ENCODE measurements at places on chromosomes 4 and X.

GRCh38 chr4:123390846-123391456 lies 5.6 kb upstream of the SPRY1 start:
- DNase-seq: no peak

DNA sequence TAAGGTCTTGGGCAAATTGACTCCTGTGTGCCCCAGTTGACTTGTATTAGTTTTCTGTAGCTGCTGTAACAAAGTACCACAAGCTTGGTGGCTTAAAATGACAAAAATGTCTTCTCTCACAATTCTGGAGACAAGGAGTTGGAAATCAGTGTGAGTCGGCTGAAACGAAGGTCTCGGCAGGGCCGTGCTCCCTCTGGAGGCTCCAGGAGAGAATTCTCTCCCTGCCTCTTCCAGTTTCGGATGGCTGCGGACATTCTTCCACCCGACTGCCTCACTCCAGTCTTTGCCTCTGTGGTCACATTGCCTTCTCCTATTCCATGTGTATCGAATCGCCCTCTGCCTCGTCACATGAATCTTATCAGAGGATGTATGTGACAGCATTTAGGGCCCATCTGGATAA lies 66.0 kb upstream of the PHOX2B start:
- DNase-seq: peak; percentile 57

- DNase-seq: no peak
Measured at GRCh38 chr4:91198951-91199350, 1071.8 kb downstream of the CCSER1 start.

- DNase-seq: no peak
Measured at GRCh38 chr4:177478496-177478895, 36.3 kb upstream of the AGA start.

DNA sequence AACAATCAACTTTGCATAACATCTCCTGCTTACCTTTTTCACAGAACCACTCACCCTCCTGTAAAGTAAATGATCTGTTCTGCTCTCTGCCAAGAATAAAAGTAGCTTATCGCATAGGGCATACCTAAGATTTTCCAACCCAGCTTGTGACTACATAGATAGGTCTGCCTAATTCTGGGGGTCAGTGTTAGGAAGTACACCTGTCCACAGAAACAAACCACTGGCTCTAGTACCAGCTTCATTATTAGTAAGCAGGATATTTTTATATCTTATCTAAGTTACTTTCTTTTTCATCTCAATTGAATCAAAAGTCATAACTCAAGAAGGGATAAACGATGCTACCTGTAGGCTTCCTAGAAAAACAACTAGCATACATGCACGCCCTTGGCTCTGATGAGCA lies 23.8 kb downstream of the CXCL1 start:
- DNase-seq: no peak

Measured in WTC11 (cell line).